ENCODE measurements at places on chromosomes 3 and 15.

GRCh38 chr3:174337227-174337626 lies 521.9 kb upstream of the NAALADL2 start:
- no peak for DNase-seq

DNA sequence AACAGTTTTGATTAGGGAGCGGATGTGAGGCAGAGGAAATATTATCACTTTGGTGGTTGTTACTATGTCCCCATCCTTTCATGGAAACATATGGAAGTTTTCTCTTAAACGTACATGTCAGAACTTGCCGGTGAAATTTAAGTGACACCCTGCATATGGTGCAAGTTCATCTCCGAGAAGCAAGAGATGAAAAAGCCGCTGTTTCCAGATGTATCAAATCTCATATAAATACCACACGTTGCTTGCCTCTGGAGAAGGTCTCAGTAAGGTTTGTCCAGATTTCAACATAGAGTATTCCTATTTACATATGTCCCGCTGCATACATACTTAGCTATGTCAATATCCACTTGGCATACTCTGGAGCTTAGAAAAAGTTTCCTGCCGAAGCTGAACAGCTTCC lies 172.2 kb upstream of the ICE2 start:
- DNase-seq = no peak

- DNase-seq = no peak
Measured at GRCh38 chr15:80643431-80643951, 51.6 kb upstream of the ABHD17C start.

DNA sequence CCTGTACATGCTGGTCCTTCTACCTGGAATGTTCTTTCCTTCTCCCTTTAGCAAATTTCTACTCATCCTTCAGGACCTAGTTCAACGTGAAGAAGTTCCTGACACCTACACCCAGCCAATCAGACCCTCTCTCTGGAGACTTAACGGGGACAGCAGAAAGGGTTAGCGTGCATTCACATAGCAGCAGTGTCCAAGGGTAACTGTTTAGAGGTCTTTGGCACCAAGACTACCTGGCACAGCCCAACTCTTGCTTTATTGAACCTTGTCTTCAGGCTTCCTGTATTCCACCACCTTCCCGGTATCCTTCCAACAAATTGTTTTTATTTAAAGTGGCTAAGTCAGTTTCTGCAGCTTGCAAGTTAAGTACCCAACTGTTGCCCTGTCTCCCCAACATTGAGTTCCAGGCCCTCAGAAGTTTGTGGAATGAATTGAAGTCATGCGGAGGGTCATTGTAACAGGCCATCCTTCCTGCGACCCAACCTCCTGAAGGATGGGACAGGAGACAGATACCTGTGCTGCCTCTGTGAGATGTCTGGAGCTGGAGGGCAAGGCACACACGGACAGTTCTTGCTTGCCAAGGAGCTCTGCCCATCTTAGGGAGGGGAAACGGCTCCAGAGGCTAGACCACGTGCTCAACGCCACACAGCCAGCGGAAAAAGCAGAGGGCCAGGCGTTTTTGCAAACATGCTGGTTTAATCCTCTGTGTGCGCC lies 14.4 kb upstream of the WNT7A start:
- DNase-seq = no peak

GRCh38 chr3:50296721-50297383 lies 2.4 kb downstream of the HYAL3 start:
- DNase-seq = no peak

GRCh38 chr3:53126601-53127000 lies 3.6 kb downstream of the RFT1 start:
- DNase-seq = no peak

DNA sequence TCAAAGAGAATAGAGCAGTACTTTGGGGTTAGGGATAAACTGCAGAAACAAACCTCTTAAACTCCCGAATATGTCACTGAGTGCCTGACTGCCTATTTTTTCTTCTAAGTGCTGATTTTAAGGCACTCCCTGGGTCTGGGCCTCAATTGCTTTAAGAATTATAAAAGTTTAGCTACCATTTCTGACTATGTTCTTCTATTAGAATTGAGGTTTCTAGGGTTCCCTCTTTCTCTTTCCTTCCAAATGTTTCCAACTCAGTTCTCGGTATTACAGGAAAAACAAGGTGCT lies 28.9 kb downstream of the PLS1 start:
- DNase-seq = no peak

GRCh38 chr3:117531078-117531767 lies 821.6 kb downstream of the TUSC7 start:
- no peak for DNase-seq

GRCh38 chr3:124886168-124887056 lies 753 bp downstream of the ITGB5 start:
- DNase-seq = peak; percentile 18

DNA sequence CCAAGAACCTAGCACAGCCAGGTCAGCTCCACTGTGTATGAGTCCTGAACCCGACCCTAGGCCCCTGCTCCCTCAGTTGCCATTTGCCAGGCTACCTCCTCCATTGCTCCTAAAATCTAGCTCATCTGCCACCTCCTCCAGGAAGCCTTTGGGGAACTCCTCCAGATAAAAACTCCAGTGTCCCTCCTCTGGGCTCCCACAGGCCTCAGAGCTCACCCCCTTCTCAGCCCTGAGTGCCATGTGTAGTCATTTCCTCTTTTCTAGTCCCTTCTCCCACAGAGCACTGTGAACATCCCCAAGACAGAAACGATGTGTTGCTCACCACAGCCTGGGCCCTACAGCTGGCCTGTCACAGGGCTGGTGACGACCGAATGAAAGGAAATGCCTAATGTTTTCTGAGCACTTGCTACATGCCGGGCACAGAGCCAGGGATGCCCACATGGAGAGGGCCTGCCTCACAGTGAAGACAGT lies 61.0 kb downstream of the IQSEC1 start:
- peak; percentile 39 for DNase-seq

DNA sequence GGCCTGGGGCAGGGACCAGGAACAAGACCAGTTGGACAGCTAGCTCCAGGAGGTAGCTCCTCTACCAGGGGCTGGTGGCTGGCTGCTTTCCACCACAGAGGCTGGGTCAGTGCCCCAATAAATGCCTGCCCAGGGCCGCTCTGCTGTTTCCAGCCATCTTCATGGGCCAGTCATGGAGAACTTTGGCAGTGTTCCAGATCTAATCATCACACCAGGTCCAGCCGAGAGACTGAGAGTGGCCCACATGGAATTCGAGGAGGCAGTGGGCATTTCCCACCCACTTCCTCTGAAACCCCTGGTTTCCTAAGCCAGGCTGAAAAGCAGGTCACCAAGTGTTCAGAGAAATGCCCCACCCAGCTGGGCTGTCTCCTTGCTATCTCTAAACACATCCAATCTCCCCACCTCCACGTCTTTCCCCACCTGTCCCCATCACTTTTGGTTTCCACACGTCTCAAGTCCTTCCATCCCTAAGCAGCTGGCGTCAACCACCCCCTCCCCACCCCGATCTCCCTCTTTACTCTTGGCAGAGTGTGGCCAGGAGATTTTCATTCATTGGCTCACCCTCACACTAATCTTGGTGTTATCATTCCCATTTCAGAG lies 190.0 kb upstream of the LINGO1 start:
- no peak for DNase-seq

GRCh38 chr15:40344631-40345120 lies 3.9 kb upstream of the CCDC9B start:
- peak; percentile 51 for DNase-seq

DNA sequence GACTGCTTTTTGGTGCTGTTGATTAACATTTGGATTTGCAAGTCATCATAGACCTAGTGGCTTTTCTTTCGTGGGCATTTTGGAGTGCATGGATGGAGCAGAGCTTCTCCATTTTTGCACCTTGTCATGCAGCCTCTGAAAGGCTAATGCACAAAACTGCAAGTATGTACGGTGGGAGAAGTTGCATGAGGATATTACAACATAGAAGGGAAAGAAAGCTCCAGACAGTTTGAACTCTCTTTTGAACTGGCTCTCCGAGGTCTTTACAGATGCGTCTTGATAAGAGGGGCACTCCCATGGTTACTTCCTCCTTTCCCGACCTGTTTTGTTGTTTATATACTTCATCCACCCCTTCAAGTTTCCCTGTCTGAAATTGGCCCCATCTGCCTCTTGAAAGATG lies 147.1 kb upstream of the GBE1 start:
- DNase-seq = no peak

DNA sequence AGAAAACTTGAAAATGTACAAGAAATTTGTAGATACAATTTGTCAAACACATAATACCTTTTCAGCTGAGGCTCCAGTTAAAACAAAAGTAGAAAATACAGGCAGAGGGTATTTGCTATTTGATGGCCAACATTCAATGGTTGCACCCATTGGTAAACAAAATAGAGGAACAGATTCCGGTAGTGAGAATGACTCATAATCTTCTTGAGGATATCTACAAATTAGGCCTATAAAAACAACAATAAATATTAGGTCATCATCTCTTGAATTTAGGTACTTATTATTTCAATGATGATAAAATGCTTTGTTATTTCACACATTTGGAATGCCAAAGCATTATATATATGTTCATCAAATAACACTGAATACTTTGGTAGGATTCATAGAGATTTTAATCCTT lies 53.4 kb downstream of the DENND4A start:
- DNase-seq = no peak

- DNase-seq = no peak
Measured at GRCh38 chr3:37054370-37054769, 61.1 kb downstream of the MLH1 start.

- no peak for DNase-seq
Measured at GRCh38 chr3:71380096-71380495, 203.4 kb downstream of the FOXP1 start.

DNA sequence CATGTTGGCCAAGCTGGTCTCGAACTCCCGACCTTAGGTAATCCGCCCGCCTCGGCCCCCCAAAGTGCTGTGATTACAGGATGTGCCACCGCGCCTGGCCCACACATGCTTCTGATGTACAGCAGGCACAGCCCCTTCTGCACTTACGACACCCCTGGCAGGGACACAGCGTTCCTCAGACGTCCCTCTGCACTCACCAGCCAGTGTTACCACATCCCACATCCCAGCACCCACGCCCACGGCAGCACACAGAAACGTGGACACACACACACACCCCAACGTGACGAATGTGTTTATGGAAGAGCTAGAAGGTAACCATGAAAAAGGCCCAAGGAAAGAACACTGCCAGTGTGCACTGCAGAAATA lies 576 bp upstream of the RPAP1 start:
- DNase-seq = no peak

- no peak for DNase-seq
Measured at GRCh38 chr3:9625656-9626055, 23.6 kb upstream of the MTMR14 start.

DNA sequence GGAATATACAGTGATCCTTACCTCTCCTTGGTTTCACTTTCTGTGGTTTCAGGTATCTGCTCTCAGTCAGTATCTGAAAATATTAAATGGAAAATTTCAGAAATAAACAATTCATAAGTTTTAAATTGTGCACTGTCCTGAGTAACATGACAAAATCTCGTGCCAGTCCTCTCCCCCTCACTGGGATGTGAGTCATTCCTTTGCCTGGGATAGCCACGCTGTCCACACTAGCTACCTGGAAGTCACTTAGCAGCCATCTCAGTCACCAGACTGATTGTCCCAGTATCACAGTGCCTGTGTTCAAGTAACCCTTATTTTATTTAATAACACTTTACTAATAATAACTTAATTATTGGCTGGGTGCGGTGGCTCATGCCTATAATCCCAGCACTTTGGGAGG lies 15.3 kb upstream of the KLHL25 start:
- DNase-seq = no peak

- no peak for DNase-seq
Measured at GRCh38 chr3:61858054-61858453, 296.7 kb downstream of the PTPRG start.

DNA sequence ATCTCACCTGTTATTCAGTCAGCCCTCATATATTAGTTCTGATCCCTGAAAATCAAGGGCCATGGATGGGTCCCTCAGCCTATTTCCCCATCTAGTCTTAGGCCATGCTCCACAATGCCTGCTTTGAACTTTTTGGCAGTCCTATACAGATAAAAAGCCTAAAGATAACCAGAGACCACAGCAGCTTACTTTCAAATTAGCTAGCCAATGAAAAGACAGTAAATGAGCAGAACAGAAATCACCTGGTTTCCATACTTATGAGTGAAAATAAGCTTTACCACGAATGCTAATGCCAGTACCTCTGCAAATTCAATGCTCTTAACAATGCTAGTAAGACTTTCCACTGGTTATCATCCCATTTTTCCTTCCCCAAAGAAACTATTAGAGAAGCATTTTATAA lies 141.6 kb upstream of the SPRED1 start:
- no peak for DNase-seq

GRCh38 chr3:49346797-49347251 lies 7.0 kb upstream of the USP4 start:
- no peak for DNase-seq

GRCh38 chr3:149536429-149536828 lies 61.9 kb downstream of the TM4SF4 start:
- no peak for DNase-seq

DNA sequence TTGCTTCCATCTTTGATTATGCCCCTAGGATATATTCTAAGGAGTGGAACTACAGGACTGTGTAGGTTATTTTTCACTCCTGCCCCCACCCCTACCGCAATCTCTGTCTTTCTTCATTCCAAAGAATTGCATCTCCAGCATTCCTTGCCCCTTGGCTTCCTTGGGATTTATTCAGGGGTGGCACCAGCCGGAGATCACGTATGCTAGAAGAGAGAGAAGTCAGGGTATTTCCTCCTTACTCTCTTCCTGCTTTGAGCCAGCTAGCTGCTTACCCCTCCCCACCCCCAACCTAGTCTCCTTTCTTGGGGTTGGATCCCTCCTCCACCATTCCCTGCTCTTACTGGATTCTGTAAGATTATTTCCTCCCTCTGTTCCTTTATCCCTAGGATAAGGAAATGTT lies 35.0 kb upstream of the DENND4A start:
- DNase-seq = no peak

DNA sequence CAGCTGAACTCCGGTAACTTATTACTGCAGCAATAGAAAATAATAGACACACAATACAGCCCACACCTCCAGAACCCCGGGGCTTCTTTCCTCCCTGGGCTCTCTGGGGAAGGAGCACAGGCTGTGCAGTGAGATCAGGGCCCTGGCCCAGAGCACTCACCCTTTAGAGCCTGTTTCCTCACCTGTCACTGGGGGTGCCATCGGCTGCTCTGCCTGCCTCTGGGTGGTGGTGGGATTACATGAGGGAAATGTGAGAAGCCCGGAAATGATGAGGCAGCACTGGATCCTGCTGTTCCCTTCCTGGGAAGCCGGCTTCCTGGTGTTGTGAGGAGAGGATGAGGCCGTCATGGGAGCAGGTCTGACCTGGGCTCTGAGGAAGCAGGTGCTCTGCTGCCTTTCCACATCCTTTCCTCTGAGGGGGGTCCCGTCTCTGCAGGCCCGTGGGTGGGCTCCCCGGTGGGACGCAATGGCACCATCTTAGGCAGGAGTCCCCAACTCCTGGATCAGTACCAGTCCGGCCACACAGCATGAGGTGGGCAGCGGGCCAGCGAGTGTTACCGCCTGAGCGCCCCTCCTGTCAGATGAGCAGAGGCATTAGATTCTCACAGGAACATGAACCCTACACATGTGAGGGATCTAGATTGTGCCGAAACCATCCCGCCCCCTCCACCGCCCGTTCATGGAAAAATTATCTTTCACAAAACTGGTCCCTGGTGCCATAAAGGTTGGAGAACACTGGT lies 220.9 kb upstream of the CTDSPL start:
- DNase-seq = no peak

Data from activated T-helper 9 cell treated with anti-CD3 and anti-CD28 coated beads, Interleukin-2, amount 50 U/mL, for 16 hours (primary cell).